ENCODE measurements at places on chromosomes 16 and 17. TPM values are rescaled to one million over a fixed set of nuclear protein-coding genes. Genes with fewer than 3 reads are reported as not detected.

LRRC59 gene
- total RNA-seq = 212 TPM

DNA sequence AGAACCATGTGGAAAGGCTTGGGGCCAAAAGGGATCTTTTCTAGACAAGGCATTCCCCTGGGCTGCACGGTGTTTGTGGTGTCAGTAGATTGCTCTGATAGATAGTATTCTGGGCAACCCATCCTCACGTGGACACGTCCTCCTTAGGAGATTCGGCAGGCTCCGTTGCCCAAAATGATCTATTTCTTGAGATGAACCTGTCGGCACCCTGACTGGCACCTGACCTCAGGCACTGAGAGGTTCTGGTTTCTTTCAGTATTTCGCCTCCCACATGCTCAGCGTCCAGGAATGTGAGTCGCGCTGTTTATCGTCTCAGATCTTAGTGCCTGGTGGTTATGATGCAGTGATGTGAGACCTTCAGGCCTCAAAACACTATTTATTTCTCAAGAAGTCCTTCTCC lies 89.7 kb downstream of the MARCHF10 start:
- DNase-seq = no peak

PLCD3 gene
- total RNA-seq = 64.3 TPM

CEP295NL gene
- 4.6 TPM for total RNA-seq

DNA sequence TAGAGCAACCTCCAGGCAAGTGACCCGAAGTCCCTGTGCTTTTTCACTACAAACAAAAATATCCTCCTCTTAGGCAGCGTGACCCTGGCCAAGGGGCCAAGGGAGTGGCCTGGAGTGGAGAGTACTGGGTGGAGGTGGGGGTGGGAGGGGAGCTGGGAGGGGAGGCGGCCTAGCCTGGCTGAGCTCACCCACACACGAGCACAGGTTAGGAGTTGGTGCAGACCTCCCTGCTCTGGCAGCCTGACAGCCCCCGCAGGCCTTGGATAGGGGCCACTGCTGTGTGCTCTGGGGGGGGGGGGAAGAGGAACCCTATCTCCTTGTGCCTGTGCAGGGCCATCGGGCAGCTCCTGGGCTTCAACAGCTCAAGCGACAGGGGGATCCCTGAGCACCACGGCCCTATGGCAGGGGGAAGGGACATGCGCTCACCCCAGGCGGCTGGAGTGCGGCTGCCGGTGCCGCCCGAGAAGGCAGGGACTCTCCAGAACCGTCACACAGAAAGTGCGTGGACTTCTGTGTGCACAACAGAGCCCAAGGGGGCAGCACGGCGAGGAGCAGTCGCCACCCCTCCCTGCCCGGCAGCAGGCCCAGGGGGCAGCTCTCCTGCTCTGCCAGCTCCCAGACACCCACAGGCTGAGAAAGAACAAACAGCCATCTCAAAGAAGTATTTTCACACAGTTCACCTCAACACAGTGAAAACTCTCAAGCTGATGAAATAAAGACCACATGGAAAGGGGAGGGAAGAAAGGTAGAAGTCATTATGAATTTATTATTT lies 13.3 kb downstream of the SLC16A3 start:
- DNase-seq = no peak

DNA sequence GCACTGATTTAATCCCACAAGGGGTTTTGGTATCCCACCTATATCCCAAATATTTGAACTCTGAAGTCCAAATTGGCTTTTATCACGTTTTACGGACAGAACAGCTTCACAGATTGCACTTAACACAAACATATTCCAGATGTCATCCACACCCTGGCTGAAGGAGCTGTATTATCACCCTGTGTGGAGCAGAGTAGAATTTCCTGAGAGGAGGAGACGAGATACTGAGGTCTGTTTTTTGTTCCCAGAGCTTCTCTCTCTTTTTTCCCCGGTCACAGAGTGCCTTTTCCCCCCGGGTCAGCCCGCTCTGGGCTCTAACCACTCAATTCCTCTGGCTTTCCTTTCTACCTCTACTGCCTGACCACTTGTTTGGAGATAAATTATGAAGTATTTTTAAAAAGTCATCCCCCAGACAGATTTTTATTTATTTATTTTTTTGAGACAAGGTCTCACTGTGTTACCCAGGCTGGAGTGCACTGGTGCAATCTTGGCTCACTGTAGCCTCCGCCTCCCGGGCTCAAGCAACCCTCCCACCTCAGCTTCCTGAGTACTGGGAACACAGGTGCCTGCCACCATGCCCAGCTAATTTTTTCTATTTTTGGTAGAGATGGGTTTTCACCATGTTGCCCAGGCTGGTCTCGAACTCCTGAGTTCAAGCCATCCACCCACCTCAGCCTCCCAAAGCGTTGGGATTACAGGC lies 30.7 kb downstream of the DNAH2 start:
- no peak for DNase-seq

All from Calu3 (cell line).